Stimulated activated CD4-positive, alpha-beta T cell treated with anti-CD3 and anti-CD28 coated beads, TNF-alpha, amount 100 ng/mL, for 24 hours (primary cell): ENCODE measurements at places on chromosomes 13 and 19.

DNA sequence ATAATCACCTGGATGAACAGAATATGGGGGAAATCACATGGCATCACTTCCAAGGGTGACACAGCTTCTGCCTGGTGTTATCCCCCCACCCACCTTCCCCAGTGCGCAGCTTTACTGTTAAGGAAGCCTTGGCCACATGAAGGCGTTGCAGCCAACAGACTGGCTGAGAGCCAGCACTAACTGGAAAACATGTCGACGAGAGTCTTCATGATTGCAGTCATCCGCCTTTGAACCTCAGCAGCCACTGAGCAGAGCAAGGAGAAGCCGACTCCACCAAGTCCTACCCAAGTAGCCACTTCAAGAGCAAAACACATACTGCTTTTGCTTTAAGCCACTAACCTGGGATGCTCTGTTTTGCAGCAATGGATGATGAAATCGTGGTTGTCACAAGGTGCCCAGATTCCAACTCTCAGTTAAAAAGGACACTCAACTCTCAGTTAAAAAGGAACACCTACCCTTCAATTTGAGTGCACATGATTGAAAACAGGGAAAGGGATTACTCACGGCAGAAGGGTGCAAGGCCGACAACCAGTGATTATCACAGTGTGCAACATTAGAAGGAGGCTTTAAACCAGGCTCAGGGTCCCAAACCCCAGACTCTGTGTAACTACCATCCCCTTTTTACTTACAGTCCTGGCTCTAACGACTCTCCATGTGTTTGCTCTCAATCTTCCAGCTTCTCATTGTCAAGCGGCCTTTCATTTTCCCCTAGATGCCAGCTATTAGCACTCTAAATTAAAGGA lies 149.1 kb downstream of the KLF12 start:
- peak; percentile 72 for DNase-seq

GRCh38 chr19:41784743-41785142 lies 11.6 kb upstream of the CEACAM3 start:
- DNase-seq: no peak

DNA sequence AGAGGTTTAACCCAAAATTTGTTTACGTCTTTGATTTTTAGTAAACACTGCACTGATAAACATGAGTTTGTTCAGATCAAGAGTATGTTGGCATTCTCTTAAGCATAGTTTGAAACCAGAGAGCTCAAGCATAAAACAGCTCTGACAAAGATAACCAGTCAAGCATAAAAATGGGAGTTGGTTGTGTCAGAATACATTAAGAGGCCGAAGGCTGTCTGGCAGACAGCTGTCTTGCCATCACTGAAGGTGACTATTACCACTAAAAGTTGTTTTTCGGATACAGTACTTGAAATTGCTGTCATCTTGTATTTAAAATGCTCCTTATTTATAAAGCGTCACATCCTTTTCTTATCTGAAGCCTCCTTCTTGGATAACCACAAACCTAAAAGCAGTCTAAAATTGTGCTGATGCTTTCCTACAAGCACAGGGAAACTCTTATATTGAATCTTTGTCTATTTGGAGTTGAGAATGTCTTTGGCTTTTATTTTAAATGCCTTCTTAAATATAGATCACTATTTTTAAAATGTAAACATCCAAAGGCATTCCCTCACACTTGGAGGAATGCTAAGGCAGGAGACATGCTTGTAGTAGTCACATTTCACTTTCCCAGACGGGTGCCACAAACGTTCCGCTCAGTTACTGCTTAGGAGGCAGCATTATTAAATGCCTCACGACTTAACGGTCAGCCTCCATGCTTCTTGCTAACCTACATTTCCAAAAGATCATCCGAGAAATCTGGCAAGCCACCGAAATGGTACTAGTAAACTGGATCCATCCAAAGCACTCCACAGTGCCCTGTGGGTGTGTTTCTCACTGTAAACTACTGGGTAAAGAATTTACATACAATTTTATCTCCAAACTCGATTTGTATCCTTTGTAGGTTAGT lies 1.5 kb downstream of the SMAD9 start:
- no peak for DNase-seq

- no peak for DNase-seq
These were observed 37.1 kb downstream of the DZIP1 start for GRCh38 chr13:95607366-95607765.

- DNase-seq: no peak
These were observed 29.5 kb downstream of the UNC13A start for GRCh38 chr19:17658666-17659065.

- no peak for DNase-seq
These were observed 20.2 kb downstream of the POLR1D start for GRCh38 chr13:27641711-27642502.

GRCh38 chr19:40355975-40356680 lies 7.6 kb downstream of the PLD3 start:
- no peak for DNase-seq

DNA sequence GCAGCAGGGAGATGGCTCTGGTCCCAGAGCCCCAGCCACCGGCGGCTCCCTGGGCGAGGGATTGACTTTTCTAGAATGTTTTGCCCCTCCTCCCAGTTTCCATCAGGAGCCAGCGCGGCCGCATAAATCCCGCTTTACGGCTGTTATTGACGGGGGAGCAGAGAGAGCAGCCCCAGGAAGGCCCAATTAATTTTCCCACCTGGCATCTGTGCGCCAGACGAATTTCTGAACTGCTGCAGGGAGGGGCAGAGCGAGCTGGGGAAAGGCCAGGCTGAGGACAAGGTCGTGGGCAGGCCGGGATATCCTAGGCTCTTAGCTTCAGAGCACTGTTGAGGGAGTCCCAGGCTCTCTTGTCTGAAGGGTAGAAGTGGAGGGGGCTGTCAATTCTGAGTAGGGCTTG lies 24.7 kb downstream of the ZNRF4 start:
- no peak for DNase-seq

DNA sequence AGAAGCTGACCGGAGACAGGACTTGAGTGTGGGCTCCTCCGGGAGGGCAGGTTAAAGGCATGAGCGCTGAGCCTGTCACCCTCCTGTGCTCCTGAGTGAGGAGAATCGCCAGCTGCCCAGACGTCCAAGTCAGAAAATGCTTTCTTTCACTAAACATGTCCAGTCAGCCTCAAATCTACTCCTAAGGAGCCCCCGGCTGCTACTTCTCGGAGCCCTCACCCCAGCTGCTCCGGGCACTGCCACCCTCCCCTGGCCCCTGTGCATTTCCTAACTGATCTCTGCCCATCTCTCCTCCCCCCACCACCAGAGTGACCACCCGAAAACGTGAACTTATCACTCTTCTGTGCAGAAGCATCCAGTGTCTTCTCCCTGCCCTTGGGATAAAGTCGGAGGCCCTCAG lies 277.5 kb upstream of the SOX1 start:
- DNase-seq: no peak

GRCh38 chr13:30997697-30998096 lies 65.2 kb downstream of the TEX26 start:
- no peak for DNase-seq

GRCh38 chr19:6226012-6226411 lies 53.8 kb downstream of the MLLT1 start:
- DNase-seq: no peak

GRCh38 chr19:40702337-40703012 lies 12.0 kb upstream of the NUMBL start:
- no peak for DNase-seq

DNA sequence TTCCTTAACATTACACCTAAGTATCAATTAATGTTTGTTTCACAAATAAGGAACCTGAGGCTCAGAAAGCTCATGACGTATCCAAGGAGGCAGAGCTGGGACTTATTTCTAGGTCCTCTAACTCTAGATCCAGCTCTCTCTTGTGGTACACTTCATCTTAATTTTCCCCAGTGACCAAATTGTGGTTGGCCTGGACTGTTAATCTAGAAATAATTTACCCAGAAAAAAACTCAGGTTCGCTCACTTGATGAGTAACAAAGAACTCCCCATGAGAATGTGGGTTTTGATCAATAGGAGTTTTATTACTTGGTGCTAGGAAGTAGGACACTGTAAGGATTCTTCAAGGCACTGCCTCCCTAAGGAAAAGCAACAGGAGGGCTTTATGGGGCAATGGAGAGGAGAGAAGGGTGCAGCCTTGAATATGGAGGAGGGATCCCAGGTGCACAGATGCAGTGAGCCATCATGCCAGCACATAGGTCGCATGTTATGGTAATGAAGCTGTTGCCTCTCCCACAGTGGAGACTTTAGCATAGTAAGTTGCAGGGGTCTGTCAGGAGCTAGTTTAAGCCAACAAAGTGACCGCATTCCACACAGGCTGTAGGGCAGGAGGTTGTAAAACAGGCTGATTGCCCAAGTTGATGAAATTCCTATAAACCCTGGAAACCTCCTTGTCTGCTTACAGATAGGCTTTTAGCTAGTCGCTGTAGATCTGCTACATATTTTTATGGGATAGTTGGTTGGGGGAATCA lies 14.7 kb downstream of the RAP2A start:
- no peak for DNase-seq

DNA sequence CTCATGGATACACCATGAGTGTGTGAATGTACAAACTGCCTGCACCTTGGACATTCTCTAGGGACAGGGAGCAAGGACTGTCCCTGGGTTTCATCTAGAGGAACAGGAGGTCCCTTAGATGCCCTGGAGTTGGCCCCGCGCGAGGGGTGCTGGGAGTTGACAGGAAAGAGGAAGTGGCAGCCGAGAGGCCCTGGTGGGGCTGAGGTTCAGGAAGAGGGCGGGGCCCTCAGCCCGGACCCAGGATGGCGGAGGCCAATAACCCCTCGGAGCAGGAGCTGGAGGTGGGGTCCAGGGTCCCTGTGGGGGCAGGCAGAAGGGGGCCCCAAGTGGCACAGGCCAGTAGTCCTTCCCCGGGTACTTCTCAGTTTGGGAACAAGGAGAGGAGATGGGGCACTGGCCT lies 6.9 kb downstream of the PKN1 start:
- DNase-seq: peak; percentile 70

GRCh38 chr13:66840621-66841020 lies 389.5 kb downstream of the PCDH9 start:
- no peak for DNase-seq

DNA sequence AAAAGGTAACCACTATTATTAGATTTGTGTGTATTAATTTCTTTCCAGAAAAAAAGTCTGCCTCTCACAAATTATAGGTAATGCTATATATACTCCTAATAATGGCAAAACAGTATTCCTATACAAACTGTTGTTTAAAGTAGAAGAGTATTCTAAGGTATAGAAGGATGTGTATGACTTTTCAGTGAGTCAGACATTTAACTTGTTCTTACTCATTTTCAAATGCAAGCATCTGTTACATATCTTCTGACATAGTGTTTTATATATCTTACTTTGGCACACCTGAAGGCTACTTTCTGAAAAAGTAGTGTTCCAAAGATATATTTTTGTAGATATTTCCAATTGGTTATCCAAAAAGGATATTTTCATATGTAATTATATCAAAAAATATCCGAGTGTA lies 3.5 kb upstream of the SLITRK5 start:
- no peak for DNase-seq

- DNase-seq: no peak
These were observed 10.0 kb upstream of the NDUFS7 start for GRCh38 chr19:1373534-1374249.

GRCh38 chr13:98461486-98462240 lies 115.2 kb downstream of the STK24 start:
- no peak for DNase-seq

DNA sequence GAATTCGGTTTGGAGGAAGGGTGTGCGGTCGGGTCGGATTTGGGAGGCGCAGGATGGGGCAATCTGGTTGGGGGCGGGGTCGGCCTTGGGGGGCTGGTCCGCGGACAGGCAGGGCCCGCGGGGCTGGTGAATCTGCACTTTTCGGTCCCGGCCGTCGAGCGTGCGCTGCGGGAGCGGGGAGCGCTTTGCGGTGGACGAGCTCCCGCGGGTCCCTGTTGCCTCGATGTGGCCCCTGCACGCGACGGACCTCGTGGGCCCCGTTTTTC lies 11.9 kb downstream of the PEAK3 start:
- DNase-seq: peak; percentile 50

- DNase-seq: no peak
These were observed 2738.9 kb upstream of the PCDH20 start for GRCh38 chr13:64154514-64154913.

DNA sequence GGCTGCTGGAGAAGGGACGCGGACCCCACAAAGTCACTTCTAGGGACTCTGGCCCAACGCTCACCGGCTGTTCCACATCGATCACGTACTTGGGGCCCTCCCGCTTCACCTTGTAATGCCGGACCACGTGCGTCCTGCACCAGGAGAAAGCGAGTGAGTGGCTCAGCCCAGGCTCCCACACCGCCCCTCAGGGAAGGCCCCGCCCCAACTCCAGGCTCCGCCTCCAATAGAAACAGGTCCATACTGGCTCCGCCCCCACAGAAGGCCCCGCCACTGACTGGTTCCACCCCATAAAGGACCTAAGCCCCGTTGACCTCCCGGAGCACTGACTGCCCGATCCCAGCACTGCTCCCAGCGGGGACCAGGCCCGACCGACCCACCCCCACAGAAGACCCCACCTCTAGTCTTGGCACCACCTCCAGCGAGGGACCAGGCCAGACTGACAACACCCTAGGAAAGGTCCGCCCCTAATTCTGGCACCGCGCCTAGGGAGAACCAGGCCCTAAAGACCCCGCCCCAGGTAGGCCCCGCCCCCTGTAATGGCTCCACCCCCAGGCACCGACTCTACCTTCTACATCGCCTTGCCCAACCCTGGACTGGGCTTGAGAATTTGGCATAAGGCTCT lies 11.3 kb downstream of the STAP2 start:
- peak; percentile 87 for DNase-seq

- no peak for DNase-seq
These were observed 263.0 kb downstream of the KLF12 start for GRCh38 chr13:73870970-73871935.

DNA sequence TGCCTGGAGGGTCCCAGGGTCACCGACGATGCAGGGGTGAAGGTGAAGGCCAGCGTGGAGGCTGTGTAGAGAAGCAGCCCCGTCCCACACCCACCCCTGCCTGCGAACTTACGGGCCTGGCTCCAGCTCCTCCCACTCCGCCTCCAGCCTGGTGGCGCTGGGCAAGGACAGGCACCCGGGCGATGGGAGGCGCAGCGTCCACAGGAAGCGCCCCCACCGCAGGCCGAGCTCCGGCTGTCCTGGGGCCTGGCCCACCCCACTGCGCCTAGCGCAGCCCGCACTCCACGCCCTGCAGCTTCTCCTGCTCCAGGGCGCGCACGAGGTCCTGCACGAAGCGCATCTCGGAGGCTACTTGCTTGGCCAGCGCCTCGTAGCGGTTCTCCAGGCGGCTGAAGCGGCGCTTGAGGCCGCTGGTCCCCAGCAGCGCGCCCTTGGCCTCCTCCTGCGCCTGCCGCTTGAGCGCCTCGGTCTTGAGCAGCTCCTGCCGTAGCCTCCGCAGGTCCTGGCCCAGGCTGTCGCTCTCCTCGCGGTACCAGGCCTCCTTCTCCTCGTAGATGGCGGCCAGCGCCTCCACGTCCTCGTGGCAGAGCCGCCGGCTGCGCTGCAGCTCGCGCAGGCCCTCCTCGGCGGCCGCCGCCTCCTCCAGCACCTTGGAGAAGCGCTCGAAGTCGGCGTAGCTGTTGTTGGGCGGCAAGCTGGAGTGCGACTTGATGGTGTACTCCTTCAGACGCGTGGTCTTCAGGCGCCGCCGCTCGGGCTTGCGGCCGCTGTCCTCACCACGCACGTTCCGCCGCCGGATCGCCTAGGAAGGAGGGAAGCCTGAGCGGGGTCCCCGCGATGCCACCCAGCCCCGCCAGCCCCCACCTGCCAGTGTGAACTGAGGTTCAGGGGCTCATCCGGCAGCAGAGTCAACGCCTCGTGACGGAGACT lies 11.8 kb downstream of the DAPK3 start:
- no peak for DNase-seq
